MCF 10A (cell line): ENCODE measurements at places on chromosomes 11 and 22. TPM values are rescaled to one million over a fixed set of nuclear protein-coding genes. Genes with fewer than 3 reads are reported as not detected.

DNA sequence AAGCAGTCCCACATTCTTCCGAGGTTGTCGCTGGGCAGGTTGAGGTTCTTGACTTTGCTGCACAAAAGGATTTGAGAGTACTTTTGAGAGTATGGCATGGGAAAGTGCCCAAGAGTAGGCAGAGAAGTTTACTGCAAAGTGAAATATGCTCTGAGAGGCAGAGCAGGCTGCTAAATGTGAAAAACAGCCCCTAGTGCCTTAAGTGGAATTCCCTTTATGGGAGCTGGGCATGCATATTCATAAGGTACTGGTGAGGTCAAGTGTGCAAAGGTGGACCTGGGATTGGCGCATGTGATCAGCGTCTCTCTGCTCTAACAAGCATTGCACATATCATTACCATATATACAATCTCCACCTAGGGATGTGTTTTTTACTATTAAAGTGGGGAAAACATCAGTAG is 12.0 kb upstream of the APOL4 start:
- H3K27me3 ChIP-seq, result peaks cover 95% of the 10 kb centered on the region
- peaks cover 6% of the 10 kb centered on the region for H3K4me1 ChIP-seq
- H3K4me3 ChIP-seq, result no peak overlapping the region
- DNase-seq, result no peak
- no peaks in the 10 kb centered on the region for H3K36me3 ChIP-seq
- no peak overlapping the region for H3K27ac ChIP-seq

CALCB gene
- 4.1 and 4.3 TPM in 2 replicates for total RNA-seq

DNA sequence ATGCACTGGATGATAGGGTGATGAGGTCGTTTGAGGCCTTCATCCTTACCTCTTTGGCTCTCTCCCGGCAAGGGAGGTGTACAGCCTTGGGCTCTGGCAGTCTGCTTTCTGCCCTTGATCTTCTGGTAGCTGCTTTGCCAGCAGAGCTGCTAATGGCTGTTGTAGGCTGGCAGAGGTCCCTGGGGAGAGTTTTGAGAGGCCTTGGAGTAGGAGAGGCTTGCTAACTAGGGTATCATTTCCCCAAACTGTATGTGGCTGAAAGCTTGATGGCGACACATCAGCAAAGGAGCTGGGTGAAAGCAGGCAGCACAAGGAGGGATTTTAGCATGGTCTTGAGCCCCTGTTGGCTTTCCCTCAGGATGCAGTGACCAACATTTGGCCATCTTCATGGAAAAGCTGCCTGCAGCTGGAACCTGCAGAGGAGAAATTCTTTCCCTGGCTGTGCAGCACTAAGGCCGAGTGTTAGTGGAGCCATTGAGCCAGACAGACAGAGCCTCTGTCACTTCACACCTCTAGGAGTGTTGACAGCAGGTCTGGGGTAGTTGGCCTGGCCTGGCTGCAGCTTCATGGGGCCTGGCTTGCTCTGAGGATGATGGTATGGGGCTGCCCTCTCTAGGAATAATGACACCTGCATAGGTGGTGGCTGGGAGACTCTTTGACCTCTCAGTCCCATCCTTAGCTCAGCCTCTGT is 3.5 kb upstream of the AMPD3 start:
- peak overlapping the region; percentile 63 for H3K4me3 ChIP-seq
- DNase-seq, result no peak
- no peaks in the 10 kb centered on the region for H3K27me3 ChIP-seq
- H3K36me3 ChIP-seq, result peaks cover 6% of the 10 kb centered on the region
- H3K4me1 ChIP-seq, result peaks cover 6% of the 10 kb centered on the region

DNA sequence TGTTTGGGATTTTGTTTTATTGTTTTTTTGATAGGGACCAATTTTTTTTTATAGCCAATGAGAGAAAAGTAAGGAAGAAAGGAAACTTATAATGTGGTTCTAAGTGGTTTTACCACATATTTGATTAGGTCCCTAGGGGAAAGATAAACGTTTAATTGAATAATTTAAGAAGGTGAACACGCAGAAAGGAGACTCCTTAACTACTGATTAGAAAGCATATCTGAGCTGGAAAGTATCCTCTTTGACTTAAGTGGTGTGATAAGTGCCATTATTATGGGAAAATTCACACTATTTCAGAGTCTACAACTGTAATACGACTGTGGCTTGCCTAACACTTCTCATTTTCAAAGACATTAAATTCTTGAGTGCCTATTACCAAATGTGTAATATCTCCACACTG is 106.5 kb upstream of the GRAMD1B start:
- no peak overlapping the region for H3K4me3 ChIP-seq
- no peaks in the 10 kb centered on the region for H3K4me1 ChIP-seq
- peaks cover 6% of the 10 kb centered on the region for H3K27me3 ChIP-seq
- DNase-seq, result no peak
- H3K36me3 ChIP-seq, result no peaks in the 10 kb centered on the region

DNA sequence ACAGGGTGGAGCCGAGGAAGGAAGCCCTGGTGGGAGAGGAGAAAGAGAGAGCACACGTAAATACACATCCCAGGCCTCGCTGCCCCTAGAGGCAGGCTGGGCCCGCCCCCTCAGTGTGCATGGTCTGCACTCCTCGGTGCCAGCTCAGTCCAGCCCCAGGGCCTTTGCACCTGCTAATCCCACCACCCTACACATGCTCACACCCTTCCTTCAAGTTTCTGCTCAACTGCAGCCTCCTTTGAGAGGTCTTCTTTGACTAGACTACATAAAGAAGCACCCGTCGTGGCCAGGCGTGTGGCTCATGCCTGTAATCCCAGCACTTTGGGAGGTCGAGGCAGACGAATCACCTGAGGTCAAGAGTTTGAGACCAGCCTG is 5.5 kb downstream of the IL2RB start:
- no peaks in the 10 kb centered on the region for H3K36me3 ChIP-seq
- no peak overlapping the region for H3K27ac ChIP-seq
- no peak for DNase-seq
- peaks cover 35% of the 10 kb centered on the region for H3K27me3 ChIP-seq
- peaks cover 6% of the 10 kb centered on the region for H3K4me1 ChIP-seq
- no peak overlapping the region for H3K4me3 ChIP-seq

DNA sequence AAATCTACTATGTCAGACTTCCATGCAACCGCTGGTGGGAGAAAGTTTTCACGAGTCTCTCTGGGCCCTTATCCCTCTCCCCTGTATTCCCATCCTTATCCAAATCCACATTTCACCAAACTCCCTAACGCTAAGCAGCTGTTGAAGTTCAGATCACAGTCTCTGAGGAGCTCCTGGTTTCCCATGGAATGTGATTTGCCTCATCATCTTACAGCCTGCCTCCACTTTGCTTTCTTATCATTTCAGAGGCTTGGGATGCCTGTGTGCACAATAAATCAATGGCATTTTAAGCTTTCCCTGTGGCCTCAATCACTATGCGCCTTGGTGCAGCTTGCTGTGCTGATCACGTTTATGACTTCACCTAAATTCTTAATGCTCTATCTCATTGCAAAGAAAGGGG is 352.4 kb upstream of the FAT3 start:
- no peaks in the 10 kb centered on the region for H3K27me3 ChIP-seq
- peaks cover 6% of the 10 kb centered on the region for H3K4me1 ChIP-seq
- H3K4me3 ChIP-seq, result no peak overlapping the region

- no peak overlapping the region for H3K27ac ChIP-seq
- H3K4me1 ChIP-seq, result no peaks in the 10 kb centered on the region
- H3K4me3 ChIP-seq, result no peak overlapping the region
- no peak for DNase-seq
- H3K27me3 ChIP-seq, result peaks cover 6% of the 10 kb centered on the region
Measured at GRCh38 chr11:33479231-33479630, 221.4 kb downstream of the C11orf91 start.

DNA sequence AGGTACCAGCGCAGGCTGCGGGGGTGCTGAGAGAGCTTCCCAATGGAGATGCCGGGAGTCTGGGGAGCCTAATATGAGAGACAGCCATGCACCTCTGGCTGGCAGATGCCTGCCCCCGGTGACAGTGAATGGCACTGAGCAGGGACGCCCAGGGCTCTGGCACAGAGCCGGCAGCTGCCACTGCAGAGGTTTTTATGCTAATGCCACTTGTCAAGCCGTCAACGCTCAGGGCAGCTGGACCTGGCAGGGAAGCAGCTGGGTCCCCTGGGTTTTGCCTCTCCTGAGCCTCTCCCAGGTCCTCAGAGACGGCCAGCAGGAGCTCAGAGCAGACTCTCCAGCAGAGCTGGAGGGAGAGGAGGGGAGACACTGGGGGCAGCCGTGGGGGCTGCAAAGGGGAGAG is 573.6 kb downstream of the BUD13 start:
- DNase-seq, result no peak
- H3K27me3 ChIP-seq, result no peaks in the 10 kb centered on the region
- H3K36me3 ChIP-seq, result peaks cover 6% of the 10 kb centered on the region
- no peaks in the 10 kb centered on the region for H3K4me1 ChIP-seq
- no peak overlapping the region for H3K27ac ChIP-seq

GRCh38 chr11:69925366-69926196 is 106.4 kb upstream of the FGF3 start:
- peaks cover 21% of the 10 kb centered on the region for H3K27me3 ChIP-seq
- DNase-seq, result no peak
- no peaks in the 10 kb centered on the region for H3K36me3 ChIP-seq
- H3K4me3 ChIP-seq, result no peak overlapping the region
- no peaks in the 10 kb centered on the region for H3K4me1 ChIP-seq
- H3K27ac ChIP-seq, result no peak overlapping the region

DNA sequence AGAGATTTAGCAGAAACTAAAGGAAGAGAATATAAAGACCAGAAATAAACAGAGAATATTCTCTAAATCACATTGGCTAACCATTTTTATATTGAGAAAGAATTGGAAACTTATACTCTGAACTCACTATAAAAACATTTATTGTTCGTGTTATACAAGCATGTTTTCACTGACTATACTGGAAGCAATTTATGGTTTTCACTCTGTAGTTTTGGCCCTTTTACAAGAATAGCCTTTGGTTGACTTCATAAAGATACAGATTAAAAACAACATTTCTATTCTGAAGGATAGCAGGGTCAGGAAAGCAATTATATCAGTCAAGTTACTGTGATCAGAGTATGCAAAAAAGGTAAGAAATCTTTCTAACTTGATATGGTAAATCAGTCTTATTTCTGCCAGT is 965.7 kb upstream of the FAT3 start:
- no peak overlapping the region for H3K4me3 ChIP-seq
- peaks cover 5% of the 10 kb centered on the region for H3K4me1 ChIP-seq
- H3K36me3 ChIP-seq, result peaks cover 5% of the 10 kb centered on the region
- no peak for DNase-seq
- no peak overlapping the region for H3K27ac ChIP-seq
- no peaks in the 10 kb centered on the region for H3K27me3 ChIP-seq
